ENCODE measurements at places on chromosomes 2 and 18.

DNA sequence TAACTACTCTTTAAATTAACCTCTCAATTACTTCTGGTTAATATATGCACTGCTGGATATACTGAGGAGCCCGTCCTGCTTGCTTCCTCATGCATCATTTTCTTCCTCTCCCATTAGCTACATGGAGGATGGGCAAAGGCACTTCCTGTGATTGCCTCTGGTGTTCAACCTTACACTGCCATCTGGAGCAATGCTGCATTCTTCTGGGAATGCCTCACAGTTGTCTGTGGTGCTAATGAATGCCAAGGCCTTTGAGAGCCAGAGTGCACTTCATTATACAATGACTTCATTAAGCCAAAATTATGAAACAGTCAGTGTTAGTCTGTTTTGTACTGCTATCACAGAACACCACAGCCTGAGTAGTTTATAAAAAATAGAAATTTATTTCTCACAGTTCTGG is 134.8 kb upstream of the DOCK10 start:
- DNase-seq = no peak

DNA sequence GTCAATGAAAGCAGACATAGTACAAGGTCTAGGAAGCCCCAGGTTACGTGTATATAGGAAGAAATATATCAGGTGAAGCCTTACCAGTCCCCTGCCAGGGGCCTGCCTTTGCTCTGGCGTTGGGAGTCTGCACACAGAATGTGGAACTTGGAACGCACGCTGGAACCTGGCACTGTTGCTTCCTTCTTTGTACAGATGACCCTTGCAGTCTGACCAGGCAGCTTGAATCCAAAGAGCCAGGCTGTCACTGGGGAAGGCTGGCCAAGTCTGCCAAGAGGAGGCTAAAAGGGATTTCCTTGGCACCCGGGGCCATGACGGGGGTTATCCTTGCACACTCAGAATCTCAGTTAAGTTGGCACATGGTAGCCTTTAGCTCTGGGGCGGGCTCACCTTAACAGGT is 39.5 kb downstream of the TMEM247 start:
- no peak for DNase-seq

GRCh38 chr2:241324775-241325174 is 9.1 kb downstream of the SEPTIN2 start:
- DNase-seq = no peak

GRCh38 chr2:214542295-214542694 is 131.4 kb downstream of the VWC2L start:
- DNase-seq = no peak

DNA sequence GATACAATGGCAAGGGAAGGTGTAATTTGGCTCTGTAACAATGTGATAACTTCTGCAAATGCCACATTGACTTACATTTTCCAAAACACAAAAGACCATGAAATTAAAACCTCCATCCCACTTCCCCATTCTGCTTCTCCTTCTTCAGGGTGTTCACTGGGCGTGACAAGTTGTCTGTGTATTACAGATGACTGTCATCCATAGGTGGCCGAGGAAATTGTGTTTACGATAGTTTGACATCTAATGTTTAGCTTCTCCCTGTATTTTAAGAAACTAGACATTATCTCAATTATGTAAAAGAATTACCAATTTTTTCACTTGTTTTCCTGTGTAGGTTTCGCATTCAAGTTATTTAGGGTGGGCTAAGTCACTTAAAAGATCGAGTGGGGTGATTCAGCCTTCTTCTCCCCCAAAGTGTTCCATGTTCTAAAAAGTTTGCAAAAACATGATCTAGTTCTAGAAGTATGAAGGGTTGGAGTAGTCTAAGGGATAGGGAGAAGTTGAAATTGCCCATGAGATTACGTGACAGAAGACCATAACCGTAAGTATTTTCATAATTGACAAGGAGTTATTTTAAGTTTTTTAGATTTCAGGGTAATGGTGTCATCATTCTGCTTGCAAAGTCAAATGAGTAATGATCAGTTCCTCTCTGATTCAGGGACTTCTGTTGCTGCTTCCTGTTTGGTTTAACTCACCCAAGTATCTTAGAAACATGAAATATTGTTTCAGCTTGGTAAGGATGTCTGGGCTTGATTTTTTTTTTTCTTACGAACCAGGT is 25.2 kb upstream of the CYTIP start:
- DNase-seq = no peak

GRCh38 chr18:41410006-41410405 is 545.0 kb upstream of the PIK3C3 start:
- no peak for DNase-seq

GRCh38 chr2:117360586-117360985 is 453.9 kb upstream of the DDX18 start:
- DNase-seq = no peak

DNA sequence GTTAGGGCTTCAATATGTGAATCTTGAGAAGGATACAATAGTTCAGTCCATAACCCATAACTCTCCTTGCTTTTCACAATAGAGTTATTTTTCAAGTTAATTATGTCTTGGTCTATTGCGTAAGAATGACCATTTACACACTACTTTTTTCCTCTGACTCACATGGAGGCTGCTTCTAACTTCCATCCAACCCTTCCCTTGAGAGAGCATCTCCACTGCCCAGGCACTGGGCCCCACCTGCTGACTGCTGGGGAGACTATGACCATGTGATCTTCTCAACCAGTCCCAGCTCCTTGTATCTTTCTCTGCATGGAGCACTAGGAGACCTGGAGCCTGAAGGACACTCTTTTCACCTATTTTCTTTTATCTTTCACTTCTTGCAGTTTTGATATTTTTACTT is 251.5 kb downstream of the GPD2 start:
- DNase-seq = no peak

DNA sequence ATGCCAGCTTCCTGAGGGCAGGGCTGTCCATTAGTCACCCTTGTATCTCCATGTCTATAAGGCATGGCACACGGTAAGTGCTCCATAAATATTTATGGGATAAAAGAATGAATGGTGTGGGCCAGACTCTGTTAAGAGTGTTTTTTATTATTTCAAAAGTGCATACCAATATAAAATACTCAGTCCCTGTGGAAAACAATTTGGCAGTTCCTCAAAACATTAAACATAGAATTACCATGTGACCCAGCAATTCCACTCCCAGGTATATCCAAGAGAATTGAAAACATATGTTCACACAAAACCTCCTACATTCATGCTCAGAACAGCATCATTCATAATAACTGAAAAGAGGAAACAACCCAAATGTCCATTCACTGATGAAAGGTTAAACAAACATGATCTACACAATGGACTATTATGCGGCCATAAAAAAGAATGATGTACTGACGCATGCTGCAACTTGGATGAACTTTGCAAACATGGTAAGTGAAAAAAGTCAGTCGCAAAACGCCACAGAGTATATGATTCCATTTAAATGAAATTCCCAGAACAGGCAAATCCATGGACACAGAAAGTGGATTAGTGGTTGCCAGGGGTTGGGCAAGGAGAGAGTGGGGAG is 69.1 kb upstream of the TCF7L1 start:
- DNase-seq = no peak

- no peak for DNase-seq
Observed at GRCh38 chr18:11887328-11888128, 20.6 kb downstream of the MPPE1 start.

- no peak for DNase-seq
Observed at GRCh38 chr2:10159086-10159485, 36.5 kb downstream of the RRM2 start.

GRCh38 chr2:55875434-55876135 is 48.0 kb downstream of the EFEMP1 start:
- no peak for DNase-seq

DNA sequence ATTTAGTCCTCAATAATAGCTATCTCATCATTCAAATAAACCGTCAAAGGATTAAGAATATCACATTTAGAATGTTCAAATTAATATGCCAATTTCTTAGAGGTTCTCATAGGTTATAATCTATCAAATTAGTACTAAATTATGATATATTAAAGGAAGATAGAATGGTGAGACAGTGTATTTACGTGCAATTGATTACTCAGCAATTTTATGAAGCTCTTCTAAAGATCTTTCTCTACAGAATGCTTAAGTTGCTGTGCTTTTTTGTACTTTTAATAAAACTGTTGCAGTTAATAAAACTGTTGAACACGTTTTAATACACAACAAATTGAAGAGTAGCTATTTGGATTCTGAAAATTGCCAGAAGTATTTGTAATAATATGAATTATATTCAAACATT is 39.0 kb downstream of the RELCH start:
- no peak for DNase-seq

- no peak for DNase-seq
Observed at GRCh38 chr18:64082054-64082453, 66.8 kb downstream of the LINC00305 start.

DNA sequence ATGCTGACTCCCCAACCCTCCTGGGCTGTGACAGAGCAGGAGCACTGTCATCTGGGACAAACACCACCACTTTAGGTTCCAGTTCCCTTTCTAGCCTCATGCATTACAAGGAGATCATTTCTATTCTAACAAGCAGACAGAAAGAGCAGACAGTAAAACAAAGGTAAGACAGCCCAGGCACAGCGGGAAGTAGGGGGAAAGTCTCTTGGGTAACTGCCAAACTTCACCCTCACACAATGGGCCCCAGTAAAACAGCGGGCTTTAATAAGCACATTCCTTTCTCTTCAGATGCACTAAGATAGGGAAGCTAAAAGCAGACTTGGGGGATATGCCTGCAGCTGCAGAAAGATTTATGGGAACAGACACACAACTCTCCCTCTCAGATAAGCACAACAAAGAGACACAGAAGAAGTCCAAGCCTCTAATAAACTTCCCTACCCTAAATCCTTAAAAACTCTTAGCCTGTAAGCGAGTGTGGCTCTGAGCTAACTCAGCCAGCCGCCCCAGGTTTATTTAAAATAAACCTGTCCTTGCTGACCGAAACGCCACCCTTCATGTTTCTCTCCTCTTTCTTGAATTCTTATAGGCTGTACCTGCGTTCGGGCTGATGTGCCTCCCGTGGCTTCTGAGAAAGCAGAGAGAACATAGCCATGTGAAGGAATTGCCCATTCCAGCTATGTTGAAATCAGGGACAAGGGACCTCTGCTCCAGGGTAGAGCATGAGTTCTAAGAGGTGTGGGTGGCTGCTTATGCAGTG is 726.8 kb upstream of the DDX18 start:
- DNase-seq = no peak

DNA sequence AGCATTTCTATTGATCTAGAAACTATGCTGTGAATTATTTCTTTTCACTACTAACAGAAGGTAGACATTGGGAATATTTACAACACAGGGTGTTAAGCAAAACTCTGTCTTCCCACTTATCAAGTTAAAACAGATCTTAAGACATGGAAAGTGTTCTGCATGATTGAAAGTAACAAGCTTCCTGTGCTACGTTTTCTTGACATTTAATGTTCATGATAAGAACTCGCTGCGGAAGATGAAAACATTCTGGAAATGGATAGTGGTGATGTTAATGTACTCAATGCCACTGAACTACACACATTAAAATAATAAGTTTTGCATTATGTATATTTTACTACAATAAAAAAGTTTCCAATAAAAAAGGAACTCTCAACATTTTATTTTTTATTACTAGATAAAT is 74.4 kb upstream of the SCN7A start:
- peak; percentile 75 for DNase-seq

- DNase-seq = no peak
Observed at GRCh38 chr2:98252038-98252773, 94.0 kb upstream of the CNGA3 start.

- DNase-seq = no peak
Observed at GRCh38 chr2:238570391-238570790, 143.7 kb downstream of the ASB1 start.

DNA sequence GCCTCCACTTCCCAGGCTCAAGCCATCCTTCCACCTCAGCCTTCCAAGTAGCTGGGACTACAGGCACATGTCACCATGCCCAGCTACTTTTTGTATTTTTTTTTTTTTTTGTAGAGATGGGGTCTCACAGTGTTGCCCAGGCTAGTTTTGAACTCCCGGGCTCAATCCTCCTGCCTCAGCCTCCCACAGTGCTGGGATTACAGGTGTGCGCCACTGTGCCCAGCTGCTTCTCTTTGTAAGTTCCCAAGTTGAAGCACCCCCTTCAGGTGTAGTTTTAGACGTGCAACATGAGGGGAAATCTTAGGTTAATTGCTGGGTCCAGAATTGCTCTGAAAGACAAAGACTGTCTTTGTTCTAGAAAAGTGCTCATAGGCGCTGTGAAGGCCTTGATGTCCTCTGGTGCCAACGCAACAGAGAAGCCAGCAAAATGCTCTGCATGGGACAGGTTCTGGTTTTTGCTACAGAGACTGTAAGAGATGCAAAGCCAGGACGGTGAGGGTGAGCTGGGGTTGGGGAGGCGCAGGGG is 46.6 kb downstream of the RRM2 start:
- DNase-seq = no peak

DNA sequence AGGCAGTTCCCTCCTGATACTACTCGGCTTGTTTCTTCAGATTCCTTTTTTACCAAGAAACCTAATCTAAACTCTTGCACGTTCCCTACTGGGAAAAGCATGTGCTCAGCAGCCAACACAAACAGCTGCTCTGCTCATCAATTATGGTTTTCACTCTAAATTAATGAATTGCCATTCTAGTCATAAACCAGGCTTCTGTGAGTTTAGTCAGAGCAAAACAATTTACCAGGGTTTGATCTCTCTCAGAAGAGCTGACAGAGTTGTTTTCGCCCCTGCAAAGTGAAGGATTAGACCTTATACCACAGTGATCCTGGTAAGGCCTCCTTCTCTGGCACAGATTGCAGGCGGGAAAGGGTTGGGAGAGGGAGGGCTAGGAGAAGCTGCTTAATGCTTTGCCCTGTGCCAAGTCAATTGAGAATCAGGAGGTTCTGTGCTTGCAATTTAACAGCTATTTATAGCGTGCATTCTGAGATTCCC is 57.2 kb downstream of the REEP1 start:
- DNase-seq = no peak

- DNase-seq = no peak
Observed at GRCh38 chr2:79723830-79724229, 211.0 kb downstream of the CTNNA2 start.

GRCh38 chr2:29502460-29502911 is 387.3 kb downstream of the CLIP4 start:
- DNase-seq = no peak

DNA sequence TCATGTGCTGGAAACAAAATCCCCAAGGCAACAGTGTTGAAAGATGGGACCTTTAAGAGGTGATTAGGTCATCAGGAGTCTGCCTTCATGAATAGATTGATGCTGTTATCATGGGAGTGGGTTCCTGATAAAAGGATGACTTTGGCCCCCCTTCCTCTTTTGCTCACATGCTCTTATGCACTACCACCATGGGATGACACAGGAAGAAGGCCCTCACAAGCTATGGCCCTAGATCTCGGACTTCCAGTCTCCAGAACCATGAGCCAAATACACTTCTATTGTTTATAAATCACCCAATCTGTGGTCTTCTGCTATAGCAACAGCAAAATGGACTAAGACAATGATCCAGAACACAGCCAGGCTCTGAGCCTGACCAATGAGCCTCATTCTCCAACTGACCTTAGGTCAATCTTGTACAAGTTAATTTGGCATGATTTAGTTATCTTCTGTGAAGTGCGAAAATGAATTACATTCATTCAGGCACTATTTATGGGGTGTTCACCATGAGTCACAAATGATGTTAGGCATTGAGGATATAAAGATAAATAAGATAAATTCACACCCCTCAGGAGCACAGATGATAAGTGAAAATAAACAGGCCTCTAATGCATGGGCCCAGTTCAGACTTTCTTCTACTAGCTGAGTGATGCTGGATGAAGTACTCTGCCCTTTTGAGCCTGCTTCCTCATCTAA is 37.7 kb upstream of the NT5C1B start:
- DNase-seq = no peak

All from SK-N-MC (cell line).